ENCODE measurements at places on chromosomes 11 and 22.
A peak's percentile ranks its signal among the peaks of the same experiment; 100 is the strongest.

DNA sequence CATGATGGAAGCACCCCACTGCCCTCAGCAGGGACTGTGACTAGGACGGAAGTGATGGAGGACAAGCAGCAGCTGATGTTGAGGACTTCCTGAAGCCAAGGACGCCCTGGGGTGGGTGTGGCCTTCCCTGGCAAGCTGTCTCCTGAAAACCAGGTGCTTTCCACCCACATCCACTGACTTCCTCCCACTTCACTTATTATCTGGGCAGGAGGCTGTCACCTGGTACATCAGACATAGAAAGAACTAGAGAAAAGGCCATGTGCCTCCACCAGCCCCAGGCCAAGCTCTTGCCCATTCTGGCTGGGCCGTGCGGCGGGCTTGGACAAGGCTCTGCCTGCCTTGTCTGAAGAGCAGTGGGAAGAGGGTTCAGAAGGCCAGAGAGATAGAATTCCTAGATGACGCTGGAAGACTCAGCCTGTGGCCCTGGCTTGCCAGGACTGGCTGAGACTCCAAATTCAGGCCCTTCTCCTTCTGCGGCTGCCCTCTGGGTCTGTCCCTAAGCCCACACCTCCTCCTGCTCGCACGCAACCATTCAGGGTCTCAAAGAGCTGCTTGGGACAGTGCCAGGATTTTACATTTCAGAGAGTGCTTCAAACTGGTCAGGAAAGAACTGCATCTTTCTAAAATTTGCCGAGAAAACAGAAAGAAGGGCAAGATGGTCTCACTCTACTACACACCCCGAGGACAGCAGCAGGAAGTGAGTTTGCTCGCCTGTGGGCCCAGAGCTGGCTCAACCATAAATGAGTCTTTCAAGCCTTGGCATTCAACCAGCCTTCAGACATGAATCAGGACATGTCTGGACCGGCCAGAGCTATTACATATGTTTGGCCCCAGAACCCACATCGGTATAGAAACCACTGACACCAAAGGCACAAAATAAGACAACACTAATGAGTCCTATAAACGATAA is 13.3 kb downstream of the ARHGAP1 start:
- ATAC-seq: no peak

- ATAC-seq: no peak
Observed at GRCh38 chr11:118911880-118912741, 13.6 kb downstream of the BCL9L start.

GRCh38 chr11:77381729-77382665 is 80.5 kb upstream of the GDPD4 start:
- ATAC-seq: no peak

- no peak for ATAC-seq
Observed at GRCh38 chr11:2426826-2427521, 17.3 kb downstream of the TRPM5 start.

DNA sequence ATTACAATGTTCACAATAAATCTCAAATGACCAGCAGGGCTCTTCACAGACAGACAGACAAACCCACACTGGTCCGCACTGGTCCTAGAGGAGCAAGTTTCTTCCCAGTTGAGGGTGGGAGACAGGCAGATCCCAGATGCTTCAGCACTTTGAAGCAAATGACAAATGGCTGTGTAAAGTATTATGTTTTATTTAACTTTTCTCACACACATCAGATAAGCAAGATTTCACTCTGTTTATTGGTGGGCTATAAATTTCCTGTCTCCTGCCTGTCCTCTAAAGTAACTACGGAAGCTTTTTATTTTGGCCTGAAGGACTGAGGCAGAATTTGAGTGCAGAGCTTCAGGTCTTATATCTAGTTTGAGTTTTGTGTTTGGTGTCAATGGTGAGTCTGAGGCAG is 174.7 kb upstream of the MTNR1B start:
- ATAC-seq: no peak

DNA sequence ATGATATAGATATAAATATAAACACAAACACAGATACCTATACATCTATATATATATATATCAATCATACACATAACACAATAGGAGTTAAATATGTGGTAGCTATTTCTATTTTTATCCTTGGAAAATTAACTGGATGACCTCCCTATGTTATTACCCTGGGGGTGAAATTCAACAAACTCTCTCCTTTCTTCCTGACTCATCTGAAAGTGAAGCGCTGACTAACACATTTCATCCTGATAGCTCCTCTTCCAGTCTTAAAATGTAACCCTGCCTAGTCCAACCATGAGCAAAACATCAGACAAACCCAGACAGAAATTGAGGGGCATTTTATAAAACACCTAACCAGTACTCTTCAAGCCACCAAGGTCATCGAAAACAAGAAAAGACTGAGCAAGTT is 220.6 kb upstream of the ISX start:
- ATAC-seq: no peak

GRCh38 chr11:64675450-64676260 is 47.3 kb downstream of the NRXN2 start:
- ATAC-seq: peak; percentile 83

DNA sequence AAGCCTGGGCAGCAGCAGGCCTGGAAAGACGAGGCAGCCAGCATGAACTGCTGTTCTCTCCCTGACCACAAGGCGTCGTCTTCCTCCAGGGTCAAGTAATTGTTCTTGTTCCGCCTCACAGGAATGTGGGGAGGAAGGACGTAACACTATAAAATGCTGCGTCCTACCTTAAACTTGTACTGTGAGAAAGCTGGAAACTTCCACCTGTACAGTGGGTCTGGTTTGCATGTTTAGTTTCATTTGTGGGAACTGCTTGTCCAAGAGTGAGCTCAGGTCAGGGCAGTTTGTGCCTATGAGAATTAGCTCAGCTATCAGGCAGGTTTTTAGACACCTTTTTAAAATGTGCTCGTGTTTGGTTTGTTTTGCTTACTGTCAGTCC is 55.2 kb downstream of the PANX1 start:
- no peak for ATAC-seq

DNA sequence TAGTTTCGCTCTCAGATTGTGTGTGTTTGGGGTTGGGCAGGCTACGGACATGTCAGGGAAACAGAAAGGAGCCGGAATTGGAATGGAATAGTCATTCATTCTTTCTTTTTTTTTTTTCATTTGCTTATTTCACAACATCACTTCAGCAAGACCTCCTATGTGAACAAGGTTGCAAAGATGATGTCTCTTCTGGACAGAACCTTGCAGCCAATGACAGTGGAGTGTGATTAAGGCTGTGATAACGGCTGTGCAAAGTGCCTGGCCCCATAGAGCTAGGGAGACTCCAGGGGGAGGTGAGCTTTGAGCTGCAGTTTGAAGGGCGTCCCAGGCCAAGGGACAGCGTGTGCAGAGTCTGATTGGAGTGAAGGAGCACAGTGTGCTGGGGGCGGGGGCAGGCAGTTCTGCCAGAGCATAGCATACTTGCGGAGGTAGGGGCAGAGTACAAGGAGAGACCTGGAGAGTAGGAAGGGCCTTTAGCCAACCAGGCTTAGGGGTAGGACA is 3.4 kb downstream of the TIGD3 start:
- ATAC-seq: no peak

DNA sequence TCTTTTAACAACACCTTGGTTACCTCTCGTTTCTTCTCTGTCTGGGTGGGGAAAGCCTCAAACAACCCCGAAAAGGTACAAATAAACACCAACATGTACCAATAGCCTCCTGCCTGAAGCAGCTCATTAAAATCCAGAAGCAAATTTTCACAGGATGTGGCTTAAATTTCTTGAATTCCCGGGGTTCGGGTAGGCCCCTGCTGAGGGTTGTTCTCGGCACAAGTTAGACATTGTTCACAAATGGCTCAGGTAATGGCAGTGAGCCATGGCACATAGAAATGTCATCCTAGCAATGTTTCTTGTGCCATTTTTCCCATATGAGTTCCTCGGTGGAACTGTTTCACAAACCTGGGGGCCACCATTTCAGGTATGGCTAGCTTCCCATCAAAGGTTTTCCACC is 19.7 kb upstream of the GLYATL1 start:
- no peak for ATAC-seq

- ATAC-seq: no peak
Observed at GRCh38 chr11:114083391-114084252, 24.1 kb downstream of the ZBTB16 start.

- ATAC-seq: peak; percentile 34
Observed at GRCh38 chr22:17368554-17369438, 464 bp upstream of the CECR2 start.

GRCh38 chr11:19577976-19578619 is 134.5 kb upstream of the NAV2 start:
- ATAC-seq: peak; percentile 4

GRCh38 chr11:12569499-12570425 is 104.5 kb upstream of the TEAD1 start:
- no peak for ATAC-seq

All from stimulated activated memory B cell treated with anti-CD40 and anti-IgM and Interleukin-4, amounts not matched to agents 10 μg/mL and 1 μg/mL and 100 μg/mL, for 72 hours (primary cell).